ENCODE measurements at places on chromosomes 7 and 10. TPM values are rescaled to one million over a fixed set of nuclear protein-coding genes. Genes with fewer than 3 reads are reported as not detected.
A peak's percentile ranks its signal among the peaks of the same experiment; 100 is the strongest.

The FAM13C gene
- 8.1 TPM for total RNA-seq

The ATP6V0A4 gene
- not detected for total RNA-seq

The COL13A1 gene
- total RNA-seq, result 14.9 TPM

The SPDYE2 gene
- not detected for total RNA-seq

GRCh38 chr7:8261711-8262695, at the start of gene ICA1:
ICA1 (minus strand) TSS chr7:8262167; CDS start chr7:8235926, 26,241 bp downstream.
- H3K36me3 ChIP-seq, result no peaks in the 10 kb centered on the region
- H3K4me3 ChIP-seq, result peak within 1 kb of the TSS; percentile 70
- H3K4me1 ChIP-seq, result peaks cover 8% of the 10 kb centered on the region

DNA sequence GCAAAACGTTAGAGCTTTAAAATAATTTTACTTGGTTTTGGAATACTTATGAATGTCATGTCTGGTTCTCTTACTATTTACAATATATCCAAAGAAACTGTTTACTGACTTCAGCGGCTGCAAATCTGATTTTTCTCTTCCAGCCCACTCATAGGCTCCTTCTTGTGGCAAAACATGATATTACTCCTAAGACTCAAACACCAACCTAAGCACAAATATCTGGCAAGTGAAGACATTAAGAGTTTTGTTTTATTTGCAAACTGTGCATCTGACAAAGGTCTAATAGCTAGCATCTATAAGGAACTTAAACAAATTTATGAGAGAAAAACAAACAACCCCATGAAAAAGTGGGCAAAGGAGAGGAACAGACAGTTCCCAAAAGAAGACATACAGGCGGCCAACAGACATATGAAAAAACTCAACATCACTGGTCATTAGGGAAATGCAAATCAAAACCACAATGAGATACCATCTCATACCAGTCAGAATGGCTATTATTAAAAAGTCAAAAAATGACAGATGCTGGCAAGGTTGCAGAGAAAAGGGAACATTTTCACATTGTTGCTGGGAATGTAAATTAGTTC, 20.3 kb upstream of the GJC3 start:
- no peaks in the 10 kb centered on the region for H3K27me3 ChIP-seq
- no peak overlapping the region for H3K27ac ChIP-seq
- no peak overlapping the region for H3K4me3 ChIP-seq
- no peaks in the 10 kb centered on the region for H3K4me1 ChIP-seq

DNA sequence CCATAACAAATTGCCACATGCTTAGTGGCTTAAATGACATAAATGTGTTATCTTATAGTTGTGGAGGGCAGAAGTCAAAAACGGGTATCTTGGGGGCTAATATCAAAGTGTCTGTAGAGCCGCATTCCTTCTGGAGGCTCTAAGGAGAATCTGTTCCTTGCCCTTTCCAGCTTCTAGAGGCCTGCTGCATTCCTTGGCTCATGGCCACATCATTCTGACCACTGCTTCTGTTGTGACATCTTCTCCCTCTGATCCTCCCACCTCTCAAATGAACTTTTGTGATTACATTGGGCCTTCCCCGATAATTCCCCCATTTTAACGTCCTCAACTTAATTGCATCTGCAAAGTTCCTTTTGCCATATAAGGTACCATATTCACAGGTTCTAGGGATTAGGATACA, 76.1 kb downstream of the CYP26A1 start:
- H3K27me3 ChIP-seq, result peaks cover 2% of the 10 kb centered on the region
- DNase-seq, result no peak
- H3K4me3 ChIP-seq, result no peak overlapping the region
- H3K4me1 ChIP-seq, result no peaks in the 10 kb centered on the region

GRCh38 chr7:131889572-131890150, 333.2 kb upstream of the PODXL start:
- no peaks in the 10 kb centered on the region for H3K4me1 ChIP-seq
- no peaks in the 10 kb centered on the region for H3K36me3 ChIP-seq
- no peak for DNase-seq
- H3K27ac ChIP-seq, result peak overlapping the region; percentile 21
- H3K27me3 ChIP-seq, result no peaks in the 10 kb centered on the region

GRCh38 chr7:132526111-132526740, 50.0 kb downstream of the PLXNA4 start:
- H3K4me3 ChIP-seq, result no peak overlapping the region
- no peaks in the 10 kb centered on the region for H3K36me3 ChIP-seq
- H3K4me1 ChIP-seq, result no peaks in the 10 kb centered on the region
